ENCODE measurements at places on chromosomes 6 and 20.

DNA sequence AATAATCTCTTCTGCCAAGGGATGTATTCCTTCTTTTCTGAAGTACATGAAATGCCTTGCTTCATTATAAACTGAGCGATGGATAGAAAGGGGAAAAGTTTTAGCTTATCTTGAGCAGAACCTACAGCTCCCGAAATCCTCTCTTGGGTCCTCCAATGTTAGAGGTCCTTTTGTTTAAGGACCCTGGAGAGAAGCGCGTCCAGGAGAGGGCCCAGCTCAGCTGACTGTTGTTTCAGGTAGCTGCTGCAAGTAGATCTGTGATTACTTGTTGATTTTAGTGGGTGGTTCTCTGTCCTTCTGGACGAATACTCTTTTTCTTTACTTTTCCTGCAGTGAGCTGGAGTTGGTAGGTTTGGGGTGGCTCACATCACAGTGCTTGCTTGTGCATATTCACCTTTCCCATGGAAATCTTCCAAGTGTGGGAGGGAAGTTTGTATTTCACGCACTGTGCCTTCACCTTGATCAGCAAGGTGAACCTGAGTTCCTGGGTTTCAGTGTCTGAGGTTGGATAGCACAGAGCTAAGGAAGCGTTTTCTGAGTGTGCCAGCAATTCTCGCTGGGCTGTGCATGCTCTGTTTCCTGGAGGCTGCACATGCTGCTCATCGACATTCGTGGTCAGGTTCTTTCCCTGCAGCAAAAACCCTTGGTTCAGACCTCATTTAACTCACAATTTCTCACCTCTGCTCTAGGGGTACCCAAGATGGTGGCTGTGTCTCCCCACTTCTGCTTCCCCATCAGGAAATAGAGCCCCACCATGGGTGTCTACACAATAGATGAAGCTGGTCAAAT, 176.3 kb downstream of the JARID2 start:
- no peak for DNase-seq

DNA sequence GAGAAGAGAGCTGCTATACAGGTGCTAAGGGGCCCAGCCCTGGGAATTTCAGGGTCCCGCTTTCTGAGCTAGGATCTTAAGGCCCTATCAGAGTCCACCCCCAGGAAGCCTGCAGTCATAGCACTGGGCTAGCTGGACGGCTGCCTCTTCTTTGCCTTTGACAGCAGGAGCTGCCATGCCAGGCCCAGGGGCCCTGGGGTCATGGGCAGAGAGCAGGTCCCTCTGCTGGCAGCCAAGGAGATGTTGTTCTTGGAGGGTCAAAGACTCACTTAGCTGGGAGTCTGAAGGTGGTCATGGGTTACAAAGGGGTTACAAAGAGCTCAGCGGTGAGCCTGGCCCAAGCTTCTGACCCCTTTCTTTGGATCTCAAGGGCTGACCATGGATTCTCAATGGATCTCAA, 52.7 kb downstream of the RPP21 start:
- no peak for DNase-seq

- DNase-seq = no peak
Observed at GRCh38 chr6:152637296-152638047, at the start of gene SYNE1. Gene SYNE1, minus strand, starts transcription at chr6:152637362. Its CDS starts 9,031 bp downstream, at chr6:152628331.

GRCh38 chr6:52524918-52525317, 51.9 kb downstream of the TRAM2 start:
- no peak for DNase-seq

DNA sequence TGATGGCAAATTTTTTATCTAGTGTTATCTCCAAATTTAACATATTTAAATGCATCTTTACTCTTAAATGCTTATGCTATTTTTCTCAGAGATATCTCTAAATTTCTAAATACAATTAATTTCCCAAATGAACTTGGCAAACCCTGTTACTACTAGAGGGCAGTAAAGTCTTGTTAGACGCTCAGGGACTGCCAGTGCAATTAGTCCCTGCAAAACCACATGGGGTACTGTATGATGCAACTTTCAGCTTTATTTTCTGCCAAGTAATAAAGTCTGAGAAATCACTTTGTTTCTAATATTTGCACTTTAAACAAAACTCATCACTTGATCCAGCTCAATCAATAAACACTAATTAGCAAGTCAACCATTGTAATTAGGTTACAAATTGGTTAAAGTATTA, 76.0 kb upstream of the ADGRB3 start:
- no peak for DNase-seq

- DNase-seq = no peak
Observed at GRCh38 chr6:167937301-167937700, 60.2 kb upstream of the KIF25 start.

- DNase-seq = peak; percentile 94
Observed at GRCh38 chr6:36441307-36441894, 1.3 kb downstream of the PXT1 start.

DNA sequence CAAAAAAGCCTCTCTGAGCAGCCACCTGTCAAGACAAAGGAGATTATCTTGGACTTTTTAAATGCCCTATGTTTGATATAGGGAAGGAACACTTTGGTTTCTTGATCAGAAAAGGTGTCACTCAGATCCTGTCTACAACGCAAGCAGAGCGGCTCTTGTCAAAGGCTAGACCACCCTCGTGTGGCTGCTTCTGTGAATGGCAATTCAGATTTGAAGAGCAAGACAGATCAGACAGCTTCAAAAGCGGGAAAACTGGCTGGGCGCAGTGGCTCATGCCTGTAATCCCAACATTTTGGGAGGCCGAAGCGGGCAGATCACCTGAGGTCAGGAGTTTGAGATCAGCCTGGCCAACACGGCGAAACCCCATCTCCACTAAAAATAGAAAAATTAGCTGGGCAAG, 10.1 kb upstream of the NXT1 start:
- DNase-seq = peak; percentile 72

- peak; percentile 24 for DNase-seq
Observed at GRCh38 chr20:20466341-20466879, 98.5 kb downstream of the INSM1 start.

- no peak for DNase-seq
Observed at GRCh38 chr6:144033816-144034735, 26.0 kb upstream of the PLAGL1 start.

DNA sequence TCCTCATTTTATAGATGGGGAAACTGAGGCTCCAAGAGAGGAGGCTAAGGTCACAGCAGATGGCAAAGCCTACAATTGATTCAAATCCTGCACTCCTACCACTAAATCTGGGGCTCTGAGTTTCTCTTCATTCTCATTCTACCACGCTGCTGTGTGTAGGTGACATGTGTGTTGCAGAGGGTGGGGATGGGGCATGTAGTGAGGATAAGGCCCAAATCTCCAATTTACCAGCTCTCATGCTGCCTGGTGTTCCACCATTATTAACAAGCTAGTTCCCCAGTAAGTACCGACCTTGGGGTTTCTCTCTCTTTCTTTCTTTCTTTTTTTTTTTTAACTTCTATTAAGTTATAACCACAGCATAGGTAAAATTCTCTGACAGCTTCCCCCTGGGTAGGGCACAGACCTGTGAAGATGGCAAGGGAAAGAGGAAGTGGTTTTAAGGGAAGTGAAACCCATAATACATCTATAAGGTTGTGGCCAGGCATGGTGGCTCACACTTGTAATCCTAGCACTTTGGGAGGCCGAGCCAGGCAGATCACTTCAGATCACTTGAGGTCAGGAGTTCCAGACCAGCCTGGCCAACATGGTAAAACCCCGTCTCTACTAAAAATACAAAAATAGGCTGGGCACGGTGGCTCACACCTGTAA, 13.0 kb upstream of the MATN4 start:
- no peak for DNase-seq

DNA sequence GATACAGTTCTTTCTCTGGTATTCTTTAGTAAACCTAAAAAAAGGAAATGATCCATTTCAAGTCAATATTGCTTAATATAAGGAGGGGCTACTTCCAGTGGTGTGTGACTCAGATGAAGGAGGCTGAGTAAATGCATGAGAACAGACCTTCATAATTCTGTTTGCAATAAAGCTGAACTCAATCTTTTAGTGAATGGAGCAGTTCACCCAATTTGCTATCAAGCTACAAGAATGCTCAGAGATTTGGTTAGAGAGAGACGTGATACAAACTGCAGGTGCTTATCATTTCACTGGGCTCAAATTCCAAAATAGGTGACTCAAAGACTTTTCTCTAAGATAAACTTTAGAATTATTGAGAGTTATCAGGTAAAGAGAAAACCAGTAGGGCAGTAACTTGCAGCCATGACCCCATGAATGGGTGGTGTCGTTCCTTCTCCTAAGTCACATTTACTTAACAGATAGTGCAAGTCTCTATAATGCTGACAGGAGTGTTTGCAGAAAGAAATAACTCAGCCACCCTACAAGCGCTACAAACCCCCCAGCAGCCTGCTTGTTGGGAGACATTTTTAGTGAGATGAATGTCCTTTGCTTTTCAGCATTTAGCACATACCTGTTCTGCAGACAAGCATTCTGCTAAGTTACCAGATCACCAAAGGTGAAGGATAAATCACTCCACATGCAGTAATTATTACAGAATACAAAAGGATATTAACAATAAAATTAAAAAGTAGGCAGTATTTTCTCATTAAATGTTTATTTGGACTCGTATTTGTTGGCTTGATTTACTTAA, 16.4 kb upstream of the BLOC1S5 start:
- no peak for DNase-seq

- no peak for DNase-seq
Observed at GRCh38 chr6:53583451-53583850, 38.5 kb upstream of the GCLC start.

DNA sequence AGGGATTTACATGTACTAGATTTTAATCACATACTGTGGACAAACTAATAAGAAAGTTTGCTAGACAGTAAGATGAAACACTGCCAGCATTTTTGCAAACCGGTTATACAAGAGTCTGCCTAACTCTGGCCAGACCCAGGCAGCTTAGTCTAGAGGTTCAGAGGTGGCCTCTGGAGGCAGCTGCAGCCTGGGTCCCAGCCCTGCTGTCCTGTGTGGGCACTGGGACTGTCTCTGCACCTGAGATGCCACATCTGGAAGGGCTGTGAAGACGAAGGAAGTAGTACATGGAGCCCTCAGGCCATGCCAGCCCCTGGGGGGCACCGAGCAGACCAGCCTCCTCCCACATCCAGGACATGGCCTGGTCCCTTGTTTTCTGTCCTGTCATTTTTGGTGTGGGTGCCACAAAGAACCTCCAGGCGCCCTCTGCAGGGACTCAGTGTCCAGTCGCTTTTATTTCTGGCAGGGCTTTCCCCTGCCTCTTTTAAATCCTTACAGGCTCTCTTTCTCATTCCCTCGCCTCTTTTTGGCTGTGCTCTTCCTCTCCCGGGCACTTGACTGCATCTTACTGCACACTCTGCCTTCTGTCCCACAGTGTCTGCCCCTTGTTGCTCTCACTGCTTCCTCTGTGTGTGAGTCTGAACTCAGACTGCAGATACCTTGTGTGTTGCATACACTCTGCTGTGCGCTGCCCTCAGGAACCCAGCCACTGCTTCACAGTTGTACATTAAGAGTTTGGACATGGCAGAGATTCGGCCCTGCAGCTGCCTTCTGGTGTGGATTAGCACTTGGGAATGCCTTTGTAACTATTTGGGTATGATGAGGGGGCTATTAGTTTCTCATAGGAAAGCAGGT, 216.7 kb downstream of the ZDHHC14 start:
- DNase-seq = peak; percentile 63

GRCh38 chr6:18632670-18633410, 245.7 kb downstream of the RNF144B start:
- no peak for DNase-seq

DNA sequence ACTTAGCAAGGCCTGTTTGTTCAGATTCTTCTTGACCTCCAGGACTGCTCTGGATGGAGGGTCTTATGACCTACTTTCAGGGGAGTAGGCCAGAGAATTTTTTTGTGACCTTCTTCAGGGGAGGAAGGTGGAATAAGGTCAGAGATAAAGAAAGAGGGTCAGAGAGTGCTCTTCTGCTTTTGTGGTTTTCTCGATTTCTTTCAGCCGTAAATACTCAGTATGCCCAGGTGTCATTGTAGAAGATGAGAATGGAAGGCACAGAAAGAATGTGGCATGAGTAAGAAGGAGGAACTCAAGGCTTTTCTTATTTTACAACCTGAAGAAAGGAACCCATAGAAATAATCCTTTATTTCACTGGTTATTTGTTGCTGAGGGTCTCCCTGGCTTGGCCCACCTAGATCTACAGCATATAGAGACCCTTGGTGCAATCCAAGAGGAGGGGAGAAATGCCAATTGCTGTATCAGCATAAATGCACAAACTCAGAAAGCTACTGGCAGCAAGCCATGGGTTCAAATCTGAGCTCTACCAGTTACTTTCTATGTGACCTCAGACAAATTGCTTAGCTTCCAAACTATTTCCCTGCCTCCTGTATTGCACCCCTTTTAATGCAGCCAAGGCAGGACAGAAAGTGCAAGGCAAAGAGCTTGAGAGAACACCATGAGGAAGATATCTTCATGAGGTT, 68.0 kb downstream of the OLIG3 start:
- DNase-seq = no peak

- DNase-seq = no peak
Observed at GRCh38 chr6:3341467-3341866, 82.7 kb downstream of the PSMG4 start.

DNA sequence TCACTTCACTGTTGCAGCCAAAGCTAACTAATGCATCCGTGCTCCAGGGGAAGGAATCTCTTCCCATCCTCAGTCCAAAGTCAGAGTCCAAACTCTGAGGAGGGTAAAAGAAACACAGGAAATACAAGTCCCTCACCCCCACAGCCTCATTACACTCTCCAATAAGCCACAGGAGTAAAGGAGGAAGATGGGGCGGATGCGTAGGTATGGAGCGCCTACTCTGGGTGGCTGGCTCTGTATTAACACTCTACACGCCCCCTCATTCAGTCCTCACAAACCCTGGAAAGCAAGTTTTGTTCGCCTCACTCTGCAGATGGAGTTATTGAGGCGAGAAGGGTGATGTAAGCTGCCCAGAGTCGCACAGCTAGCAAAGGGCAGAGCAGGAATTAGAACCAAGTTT, 242.9 kb downstream of the NRN1 start:
- no peak for DNase-seq

- DNase-seq = no peak
Observed at GRCh38 chr6:72560721-72561593, 60.9 kb upstream of the KCNQ5 start.

GRCh38 chr6:165702669-165703068, 39.6 kb upstream of the PDE10A start:
- no peak for DNase-seq

DNA sequence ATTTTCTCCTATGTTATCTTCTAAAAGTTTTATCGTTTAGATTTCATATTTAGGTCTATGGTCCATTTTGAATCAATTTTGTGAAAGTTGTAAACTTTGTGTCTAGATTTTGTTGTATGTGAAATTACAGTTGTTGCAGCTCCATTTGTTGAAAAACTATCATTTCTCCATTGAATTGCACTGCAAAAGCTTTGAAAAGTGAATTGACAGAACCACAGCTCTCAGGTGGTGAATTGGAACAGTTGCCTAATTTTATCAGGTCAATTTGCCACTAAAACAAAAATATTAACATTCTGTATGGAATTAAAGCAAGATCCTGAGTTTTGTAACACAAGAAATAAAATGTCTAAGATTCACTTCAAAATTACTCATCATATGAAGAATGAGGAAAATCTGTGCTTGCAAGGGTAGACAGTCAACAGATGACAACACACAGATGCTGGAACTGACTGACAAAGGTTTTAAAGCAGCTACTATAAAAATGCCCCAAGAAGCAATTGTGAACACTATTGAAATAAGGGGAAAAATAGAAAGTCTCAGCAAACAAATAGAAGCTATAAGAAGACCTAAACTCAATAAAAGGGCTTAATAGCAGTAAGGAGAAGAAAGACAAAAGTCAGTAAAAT, 346.7 kb downstream of the PAX1 start:
- DNase-seq = no peak
